ENCODE measurements at places on chromosomes 3 and 15. TPM values are rescaled to one million over a fixed set of nuclear protein-coding genes. Genes with fewer than 3 reads are reported as not detected.

Gene LRRIQ4
- not detected for total RNA-seq

Gene ASB14
- not detected for total RNA-seq

Gene GOLGA6L4
- total RNA-seq: 1.1 TPM

Gene SENP2
- 26.7 TPM for total RNA-seq

Gene RLBP1
- not detected for total RNA-seq

Gene STAB1
- total RNA-seq: 199 TPM

Gene THSD4
- 23.6 TPM for total RNA-seq

Gene LRRN1
- not detected for total RNA-seq

Gene MB21D2
- total RNA-seq: 2.4 TPM

Gene PARP16
- total RNA-seq: 2.1 TPM

Gene GPR27
- not detected for total RNA-seq

Gene PP2D1
- not detected for total RNA-seq

Gene LTF
- total RNA-seq: 0.26 TPM

Gene PDZRN3
- 0.11 TPM for total RNA-seq

Gene CPNE9
- not detected for total RNA-seq

Gene FBLN2
- 7.7 TPM for total RNA-seq

Gene SH3BP5
- total RNA-seq: 63.6 TPM

Gene ZBTB20
- 15.4 TPM for total RNA-seq

Gene CLDN18
- total RNA-seq: not detected

Gene GOLGA6L9
- total RNA-seq: 1.4 TPM

Data from dermis lymphatic vessel endothelial cell (primary cell).